Ascending aorta (tissue), 2 donors: ENCODE measurements at places on chromosomes 12 and 14.

GRCh38 chr14:57809808-57810207 is 56.1 kb downstream of the SLC35F4 start:
- no peaks in the 10 kb centered on the region for H3K27me3 ChIP-seq
- DNase-seq: no peak
- no peaks in the 10 kb centered on the region for H3K36me3 ChIP-seq
- no peaks in the 10 kb centered on the region for H3K4me1 ChIP-seq

- H3K4me3 ChIP-seq: no peak overlapping the region
- no peaks in the 10 kb centered on the region for H3K4me1 ChIP-seq
- no peaks in the 10 kb centered on the region for H3K27me3 ChIP-seq
- no peak overlapping the region for H3K27ac ChIP-seq
Observed at GRCh38 chr14:79466938-79467527, 744.3 kb downstream of the DIO2 start.

DNA sequence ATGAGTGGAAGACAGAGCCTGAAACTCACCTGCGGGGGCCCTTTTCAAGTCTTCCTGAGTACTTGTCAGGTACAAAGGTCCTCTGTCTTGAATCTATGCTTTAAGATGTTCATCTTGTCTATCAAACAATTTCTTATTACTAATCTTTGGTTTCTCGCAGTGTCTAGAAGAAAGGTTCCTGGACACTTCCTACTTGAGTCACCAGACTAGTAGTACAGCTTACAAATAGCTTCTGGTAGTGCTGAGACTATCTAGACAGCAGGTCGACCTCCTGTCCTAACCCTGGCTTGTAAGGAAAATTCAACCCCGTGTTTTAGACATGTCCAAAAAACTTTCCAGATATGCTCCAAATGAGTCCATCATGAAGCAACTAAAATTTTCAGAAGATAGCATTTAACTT is 11.2 kb upstream of the ARID2 start:
- no peaks in the 10 kb centered on the region for H3K4me1 ChIP-seq
- H3K27me3 ChIP-seq: no peaks in the 10 kb centered on the region
- no peaks in the 10 kb centered on the region for H3K36me3 ChIP-seq
- no peak overlapping the region for H3K27ac ChIP-seq

DNA sequence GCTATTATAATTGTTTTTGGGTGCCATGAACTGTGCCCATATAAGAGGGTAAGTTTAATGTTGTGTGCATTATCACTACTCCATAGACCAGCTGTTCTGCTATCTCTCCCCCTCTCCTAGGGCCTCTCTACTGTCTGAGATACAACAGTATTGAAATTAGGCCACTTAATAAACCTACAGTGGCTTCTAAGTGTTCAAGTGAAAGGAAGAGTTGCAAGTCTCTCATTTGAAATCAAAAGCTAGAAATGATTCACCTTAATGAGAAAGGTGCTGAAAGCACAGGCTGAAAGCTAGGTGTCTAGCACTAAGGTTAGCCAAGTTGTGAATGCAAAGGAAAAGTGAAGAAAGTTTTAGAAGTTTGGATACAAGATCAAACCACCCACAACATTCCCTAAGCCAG is 168.0 kb downstream of the SLC16A7 start:
- no peaks in the 10 kb centered on the region for H3K27me3 ChIP-seq
- no peak for DNase-seq
- no peak overlapping the region for H3K27ac ChIP-seq
- H3K36me3 ChIP-seq: no peaks in the 10 kb centered on the region
- H3K4me3 ChIP-seq: no peak overlapping the region

DNA sequence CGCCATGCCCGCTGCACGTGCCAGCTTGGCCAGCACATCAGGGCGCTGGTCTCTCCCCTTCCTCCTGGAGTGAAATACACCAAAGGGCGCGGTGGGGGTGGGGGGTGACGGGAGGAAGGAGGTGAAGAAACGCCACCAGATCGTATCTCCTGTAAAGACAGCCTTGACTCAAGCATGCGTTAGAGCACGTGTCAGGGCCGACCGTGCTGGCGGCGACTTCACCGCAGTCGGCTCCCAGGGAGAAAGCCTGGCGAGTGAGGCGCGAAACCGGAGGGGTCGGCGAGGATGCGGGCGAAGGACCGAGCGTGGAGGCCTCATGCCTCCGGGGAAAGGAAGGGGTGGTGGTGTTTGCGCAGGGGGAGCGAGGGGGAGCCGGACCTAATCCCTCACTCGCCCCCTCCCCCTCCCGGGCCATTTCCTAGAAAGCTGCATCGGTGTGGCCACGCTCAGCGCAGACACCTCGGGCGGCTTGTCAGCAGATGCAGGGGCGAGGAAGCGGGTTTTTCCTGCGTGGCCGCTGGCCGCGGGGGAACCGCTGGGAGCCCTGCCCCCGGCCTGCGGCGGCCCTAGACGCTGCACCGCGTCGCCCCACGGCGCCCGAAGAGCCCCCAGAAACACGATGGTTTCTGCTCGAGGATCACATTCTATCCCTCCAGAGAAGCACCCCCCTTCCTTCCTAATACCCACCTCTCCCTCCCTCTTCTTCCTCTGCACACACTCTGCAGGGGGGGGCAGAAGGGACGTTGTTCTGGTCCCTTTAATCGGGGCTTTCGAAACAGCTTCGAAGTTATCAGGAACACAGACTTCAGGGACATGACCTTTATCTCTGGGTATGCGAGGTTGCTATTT is 914 bp upstream of the CCND2 start:
- H3K36me3 ChIP-seq: no peaks in the 10 kb centered on the region
- H3K4me1 ChIP-seq: peaks cover 6% of the 10 kb centered on the region
- no peak for DNase-seq
- peak overlapping the region; percentile 96 for H3K27ac ChIP-seq
- no peaks in the 10 kb centered on the region for H3K27me3 ChIP-seq
